ENCODE measurements at places on chromosomes 12 and 14.
A peak's percentile ranks its signal among the peaks of the same experiment; 100 is the strongest.

GRCh38 chr12:132216354-132216987, 72.2 kb downstream of the NOC4L start:
- DNase-seq = no peak

DNA sequence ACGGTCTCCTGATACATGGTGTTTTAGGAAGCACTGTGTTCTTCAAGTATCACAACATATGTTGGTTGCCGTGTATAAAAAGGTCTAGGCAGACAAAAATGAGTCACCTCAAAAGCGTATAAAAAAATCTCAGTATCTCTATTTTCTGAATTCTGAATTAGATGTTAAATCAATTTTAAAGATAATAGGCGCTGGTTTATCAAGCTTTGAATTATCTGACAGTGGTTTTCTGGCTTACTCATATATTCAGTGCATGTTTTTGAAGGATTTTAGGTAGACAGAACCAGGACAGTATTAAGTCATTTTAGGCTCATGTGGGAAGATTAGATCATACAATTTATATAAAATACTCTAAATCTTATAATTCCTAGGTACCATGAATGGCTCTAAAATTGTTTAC, 110.8 kb downstream of the TMTC2 start:
- DNase-seq = no peak

- no peak for DNase-seq
These were observed 5.9 kb downstream of the KRT86 start for GRCh38 chr12:52280319-52280795.

DNA sequence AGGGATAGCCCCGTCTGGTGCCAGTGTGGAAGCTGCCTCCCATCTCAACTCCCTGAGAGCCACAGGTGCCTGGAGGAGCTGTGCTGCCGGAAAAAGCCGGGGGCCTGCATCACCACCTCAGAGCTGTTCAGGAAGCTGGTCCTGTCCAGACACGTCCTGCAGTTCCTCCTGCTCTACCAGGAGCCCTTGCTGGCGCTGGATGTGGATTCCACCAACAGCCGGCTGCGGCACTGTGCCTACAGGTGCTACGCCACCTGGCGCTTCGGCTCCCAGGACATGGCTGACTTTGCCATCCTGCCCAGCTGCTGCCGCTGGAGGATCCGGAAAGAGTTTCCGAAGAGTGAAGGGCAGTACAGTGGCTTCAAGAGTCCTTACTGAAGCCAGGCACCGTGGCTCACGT, 25.5 kb upstream of the P2RX4 start:
- no peak for DNase-seq

DNA sequence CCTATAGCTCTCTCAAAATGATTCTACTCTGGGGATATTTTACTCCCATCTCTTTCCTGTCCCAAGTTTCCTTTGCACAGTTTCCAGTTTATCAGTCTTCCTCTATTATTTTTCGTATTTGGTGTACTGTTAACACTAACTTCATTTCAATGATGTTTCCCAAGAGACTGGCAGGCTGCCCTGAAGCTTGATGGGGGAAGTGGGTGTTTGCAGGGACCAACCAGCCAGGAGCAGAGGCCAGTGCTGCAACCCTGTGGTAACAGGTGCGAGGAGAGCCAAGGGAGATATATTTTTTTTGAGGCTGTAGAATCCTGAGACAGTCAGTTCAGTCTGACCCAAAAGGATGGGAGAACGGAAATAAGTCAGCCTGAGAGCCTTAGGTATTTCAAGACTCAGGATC, 11.8 kb upstream of the CEBPE start:
- no peak for DNase-seq

GRCh38 chr12:118325081-118325480, 47.6 kb downstream of the TAOK3 start:
- DNase-seq = no peak

DNA sequence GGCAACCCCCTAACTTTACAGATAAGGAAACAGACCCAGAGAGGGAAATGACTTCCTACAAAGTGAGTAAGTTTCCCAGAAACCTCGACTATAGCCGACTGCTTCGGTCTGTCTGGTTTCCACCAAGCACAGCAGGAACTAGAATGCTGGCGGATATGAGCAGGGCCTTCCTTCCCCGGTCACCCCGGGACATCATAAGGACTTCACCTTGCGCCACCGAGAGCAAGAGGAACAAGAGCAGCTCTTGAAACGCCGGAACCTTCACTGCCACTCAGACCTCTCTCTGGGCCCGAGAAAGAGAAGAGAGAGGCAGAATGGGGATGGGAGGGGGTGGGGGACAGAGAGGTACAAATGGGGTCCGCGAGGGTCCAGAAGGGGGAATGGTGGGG, 29.4 kb upstream of the GPR68 start:
- DNase-seq = no peak

GRCh38 chr14:95445161-95445560, 71.3 kb downstream of the SYNE3 start:
- peak; percentile 3 for DNase-seq

Data from NCI-H1417 treated with DMSO at 0.1 percent for 48 hours (cell line).